ENCODE measurements at places on chromosomes 12 and 14.
A peak's percentile ranks its signal among the peaks of the same experiment; 100 is the strongest.

DNA sequence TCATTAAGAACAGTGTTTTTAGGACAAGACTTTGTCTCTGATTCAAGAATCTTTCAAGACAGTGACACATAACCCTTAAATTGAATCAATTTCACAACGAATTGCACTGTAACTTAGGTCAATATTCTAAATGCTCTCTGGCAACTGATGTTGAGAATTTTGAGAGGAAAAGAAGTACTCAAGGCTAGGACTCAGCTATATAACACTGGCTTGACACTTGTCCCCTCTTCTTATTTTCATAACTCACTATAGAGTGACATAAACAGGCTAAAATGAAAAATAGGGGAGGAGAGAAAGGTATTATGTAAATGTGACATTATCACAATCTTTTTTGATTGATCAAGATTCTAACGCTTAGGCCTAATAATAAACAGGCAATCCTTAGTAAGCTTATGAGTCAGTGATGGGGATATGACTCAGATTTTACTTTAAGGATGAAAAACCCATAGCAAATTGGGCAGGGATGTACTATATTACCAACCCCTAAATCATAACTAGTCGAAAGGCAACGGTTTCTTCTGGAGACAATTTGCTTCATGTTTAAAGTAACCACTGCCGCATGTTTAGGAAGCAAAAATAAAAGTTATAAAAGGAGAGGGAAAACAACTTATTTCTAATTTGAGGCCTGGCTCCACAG lies 10.9 kb downstream of the BTG1 start:
- peak; percentile 79 for DNase-seq

GRCh38 chr12:22332202-22332601 lies 2.3 kb downstream of the ST8SIA1 start:
- DNase-seq = no peak

GRCh38 chr12:105852951-105853350 lies 285.8 kb downstream of the NUAK1 start:
- DNase-seq = no peak

- DNase-seq = no peak
These were observed 1.7 kb downstream of the ACVRL1 start for GRCh38 chr12:51908876-51909592.

- DNase-seq = no peak
These were observed 114.2 kb upstream of the ARHGAP5 start for GRCh38 chr14:31962920-31963319.

DNA sequence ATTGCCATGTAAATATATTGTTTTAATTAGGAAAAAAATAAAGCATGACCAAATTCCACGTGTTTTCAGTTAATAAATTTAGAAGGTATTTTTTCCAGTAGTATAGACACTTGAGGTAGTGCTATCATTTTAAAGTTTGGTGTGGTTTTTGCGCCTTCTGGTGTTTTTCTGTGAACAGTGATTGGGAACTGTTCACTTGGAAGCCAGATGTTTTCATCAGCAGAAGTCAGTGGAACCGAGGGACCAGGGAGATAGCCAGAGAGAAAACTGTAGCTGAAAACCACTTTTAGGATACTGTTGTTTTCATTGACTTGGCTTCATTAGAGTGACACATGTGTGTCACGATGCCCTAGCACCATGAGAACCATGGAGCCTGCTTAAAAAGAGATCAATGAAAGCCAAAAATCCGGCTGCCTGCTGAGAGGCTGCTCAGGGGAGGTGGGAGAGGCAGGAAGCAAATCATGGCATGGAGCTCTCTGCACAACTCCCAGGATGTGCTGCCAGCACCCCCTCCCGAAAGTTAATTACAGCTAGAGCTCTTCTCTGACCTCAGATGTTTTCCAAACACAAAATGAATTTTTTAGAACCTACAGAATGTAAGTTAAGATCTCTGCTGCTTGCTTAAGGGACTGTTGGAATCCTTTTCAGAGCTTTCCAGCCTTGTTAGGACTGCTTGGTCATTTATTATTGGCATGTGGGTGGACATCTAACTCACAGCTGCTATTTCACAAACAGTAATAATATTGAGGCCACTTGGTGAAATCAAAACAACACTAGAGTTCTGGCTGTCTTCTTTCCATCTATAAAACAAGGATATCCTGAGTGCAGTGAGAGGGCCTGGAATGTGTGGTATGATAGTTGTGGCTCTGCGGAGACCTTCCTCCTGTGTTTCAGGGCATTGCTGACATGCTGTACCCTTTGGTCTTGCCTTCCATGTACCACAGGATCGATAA lies 192.3 kb downstream of the ANO4 start:
- DNase-seq = no peak

GRCh38 chr14:94058674-94059138 lies 22.3 kb downstream of the DDX24 start:
- no peak for DNase-seq

DNA sequence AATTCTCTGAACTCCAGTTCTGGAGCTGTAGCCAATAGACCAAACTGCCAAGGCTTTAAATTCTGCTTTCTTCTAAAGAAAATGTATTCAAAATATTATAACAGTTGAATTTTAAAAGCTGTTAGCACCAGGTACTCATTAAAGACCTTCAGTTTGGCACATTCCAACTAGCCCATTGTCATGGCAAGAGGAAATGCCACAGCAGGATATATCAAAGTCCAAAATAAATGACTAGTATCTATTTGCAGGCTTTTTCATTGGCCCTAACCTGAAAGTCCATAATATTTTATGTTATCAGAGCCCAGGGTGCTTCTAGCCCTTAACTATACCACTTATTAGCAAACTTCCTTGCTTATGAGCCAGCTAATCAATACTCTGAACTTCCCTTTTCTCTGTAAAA lies 3.1 kb upstream of the RIC8B start:
- DNase-seq = no peak

- no peak for DNase-seq
These were observed 618 bp upstream of the ANKRD52 start for GRCh38 chr12:56258820-56259183.

DNA sequence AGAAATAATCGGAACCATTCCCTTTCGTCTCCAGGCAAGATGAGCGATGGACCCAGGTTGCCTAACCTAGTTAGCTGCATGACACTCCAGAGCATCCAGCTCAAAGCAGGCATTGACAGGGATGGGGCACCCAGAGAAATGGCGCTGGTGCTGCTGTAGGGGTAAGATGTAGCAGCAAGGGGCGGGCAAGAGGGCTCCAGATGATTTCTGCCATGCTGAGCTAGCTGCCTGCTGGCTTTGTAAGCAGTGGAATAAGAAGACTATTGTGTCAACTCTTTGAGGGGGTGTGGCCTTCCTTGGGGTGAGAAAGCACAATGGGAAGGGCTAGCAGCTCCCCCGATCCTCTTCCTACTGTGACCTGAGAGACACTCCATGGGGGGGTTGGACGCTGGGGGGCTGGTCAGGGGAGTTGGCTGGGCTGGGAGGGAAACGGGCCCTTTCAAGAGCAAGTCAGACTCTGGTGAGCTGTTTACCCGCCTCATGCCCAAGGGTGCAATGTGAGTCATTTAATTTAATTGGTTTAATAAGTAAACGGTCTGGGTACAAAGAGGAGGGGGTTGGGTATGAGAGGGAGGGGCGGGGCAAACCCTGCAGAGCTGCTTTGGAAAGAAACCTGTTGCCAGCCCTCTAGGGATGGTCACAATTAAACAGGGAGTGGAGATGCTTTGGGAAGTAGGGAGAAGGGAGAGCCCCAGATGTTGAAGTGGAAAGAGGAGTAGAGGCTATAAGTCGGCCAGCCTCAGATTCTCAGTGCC lies 50.5 kb downstream of the B4GALNT3 start:
- peak; percentile 53 for DNase-seq

DNA sequence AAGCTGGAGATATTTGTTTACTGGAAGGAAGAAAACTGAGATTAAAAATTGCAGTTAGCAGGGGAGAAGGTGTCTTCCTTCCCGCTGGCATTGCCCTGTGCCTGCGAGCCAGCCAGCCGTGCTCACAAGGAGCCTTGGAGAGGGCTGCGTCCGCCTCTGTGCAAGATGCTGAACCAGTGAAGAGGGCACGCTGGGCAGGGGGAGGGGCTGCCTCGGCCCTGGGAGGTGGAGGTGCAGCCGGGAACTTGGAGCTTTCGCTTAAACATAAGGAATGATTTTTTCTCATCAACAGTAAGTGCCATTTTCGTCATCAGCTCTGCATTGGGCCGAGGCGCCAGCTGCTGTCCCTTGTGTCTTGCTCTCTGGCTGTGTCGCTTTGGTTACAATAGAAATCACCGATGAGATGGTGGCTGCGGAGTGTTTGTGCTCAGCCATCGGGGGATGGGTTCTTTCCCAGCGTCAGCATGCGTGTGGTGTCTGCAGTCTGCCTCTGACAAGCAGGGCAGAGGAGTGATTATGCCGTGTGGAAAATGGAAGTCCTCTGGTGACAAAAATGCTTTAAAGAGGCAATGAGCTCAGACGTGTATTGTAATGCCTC lies 97.3 kb downstream of the ESR2 start:
- peak; percentile 34 for DNase-seq

- no peak for DNase-seq
These were observed 11.6 kb upstream of the SPTB start for GRCh38 chr14:64891173-64891838.

- no peak for DNase-seq
These were observed 24.5 kb downstream of the LRTM2 start for GRCh38 chr12:1844661-1845409.

DNA sequence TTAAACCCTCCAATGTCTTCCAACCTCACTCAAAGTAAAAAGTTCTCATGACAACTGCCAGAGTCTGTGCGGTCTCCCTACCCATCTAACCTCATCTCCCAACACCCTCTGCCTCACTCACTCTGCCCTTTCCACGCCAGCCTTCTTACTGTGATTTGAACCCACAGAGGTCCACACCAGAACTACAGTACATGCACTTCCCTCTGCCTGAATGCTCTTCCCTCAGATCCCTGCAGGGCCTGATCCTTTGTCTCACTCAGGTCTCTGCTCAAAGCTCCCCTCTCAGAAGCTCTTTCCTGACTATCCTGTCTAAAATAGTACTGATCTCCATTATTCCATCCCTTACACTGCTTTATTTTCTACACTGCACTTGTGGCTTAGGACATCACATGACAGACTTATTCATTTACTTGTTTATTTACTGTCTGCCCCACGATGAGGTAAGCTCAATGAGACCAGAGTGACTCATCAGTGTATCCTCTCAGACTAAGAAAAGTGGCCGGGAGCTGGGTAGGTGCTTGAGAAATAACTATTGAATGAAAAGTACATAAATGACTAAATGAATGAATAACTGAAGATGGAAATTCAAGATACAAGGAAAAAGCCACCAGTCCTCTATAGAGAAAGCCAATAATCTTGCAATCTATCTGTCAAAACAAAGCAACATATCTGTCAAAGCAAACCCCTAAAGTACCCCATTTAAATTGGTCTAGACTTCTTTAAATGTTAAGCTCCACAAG lies 17.1 kb downstream of the POMT2 start:
- DNase-seq = peak; percentile 95

GRCh38 chr12:50820177-50820576 lies 22.5 kb upstream of the TMPRSS12 start:
- DNase-seq = no peak

DNA sequence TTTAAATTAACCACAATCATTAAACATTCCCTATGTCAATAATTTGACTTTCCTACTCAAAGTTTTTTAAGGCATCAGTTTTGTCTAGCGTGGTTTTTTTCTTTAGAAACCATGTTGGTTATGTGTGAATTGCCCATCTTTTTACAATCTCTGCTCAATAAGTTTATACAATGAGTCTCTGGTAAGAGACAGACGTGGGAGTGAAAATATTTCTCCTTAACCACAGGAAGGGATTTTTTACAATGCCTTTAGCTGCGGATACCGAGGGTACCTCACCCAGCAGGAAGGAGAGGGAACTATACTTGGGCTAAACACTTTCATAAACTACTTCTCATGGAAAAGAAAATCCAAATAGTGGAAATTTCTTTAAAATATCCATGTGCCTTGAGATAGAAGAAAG lies 191.4 kb upstream of the BCL2L14 start:
- DNase-seq = peak; percentile 67

DNA sequence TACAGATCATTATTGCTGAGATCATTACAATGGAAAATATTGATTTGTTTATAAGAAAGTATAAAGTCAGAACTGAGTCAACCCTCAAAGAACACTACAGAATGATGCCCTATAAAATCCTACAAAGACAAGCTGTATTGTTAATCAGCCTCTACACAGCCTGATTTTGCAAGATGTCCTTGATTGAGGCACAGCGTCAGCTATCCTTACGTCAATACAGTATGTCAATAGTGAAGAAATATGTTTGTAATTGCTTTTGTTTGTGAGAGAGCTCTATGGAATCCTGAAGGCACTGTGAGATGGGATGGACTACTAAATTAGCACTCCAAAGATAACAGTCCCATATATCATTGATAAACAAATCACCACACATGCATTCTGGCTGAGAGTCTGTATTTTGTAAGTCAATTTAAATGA lies 70.7 kb downstream of the RASSF9 start:
- DNase-seq = no peak

DNA sequence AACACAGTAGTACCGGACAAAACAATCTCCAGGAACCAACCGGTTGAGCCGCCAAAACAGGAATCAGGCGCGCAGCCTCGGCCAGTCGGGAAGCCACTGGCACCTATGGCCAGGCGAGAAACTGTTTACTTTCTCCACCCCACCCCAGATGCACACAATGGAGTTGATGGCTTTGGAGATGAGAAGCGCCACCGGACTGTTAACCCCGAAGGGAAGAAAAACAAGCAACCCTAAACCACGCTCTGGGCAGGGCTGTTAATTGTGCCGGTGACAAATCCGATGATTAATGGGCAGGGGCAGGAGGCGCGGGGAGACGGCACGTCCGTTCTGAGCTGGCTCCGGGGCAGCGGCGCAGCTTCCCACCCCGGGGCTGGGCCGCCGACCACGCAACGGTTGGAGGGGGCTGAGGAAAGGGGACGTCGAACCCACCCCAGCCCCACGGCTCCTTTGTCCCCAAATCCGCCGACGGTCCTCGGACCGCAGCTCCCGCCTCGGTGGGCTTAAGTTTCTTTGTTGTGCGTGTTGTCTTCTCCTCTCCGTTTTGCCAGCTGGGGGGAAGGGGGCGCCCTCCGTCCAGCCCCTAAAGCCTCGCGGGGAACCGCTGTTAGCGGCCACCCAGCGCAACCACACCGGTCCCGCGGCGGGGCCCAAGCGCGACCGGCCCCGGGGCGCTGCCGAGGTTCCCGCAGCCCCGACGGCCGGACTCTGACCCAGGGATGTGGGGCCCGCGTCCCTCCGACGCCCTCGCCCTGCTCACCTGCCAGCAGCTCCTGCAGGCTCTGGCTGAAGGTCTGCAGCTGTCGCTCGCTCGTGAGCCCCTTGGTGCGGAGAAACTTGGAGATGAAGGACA lies 790 bp downstream of the BTG1 start:
- peak; percentile 64 for DNase-seq

GRCh38 chr12:115227137-115227615 lies 543.2 kb upstream of the TBX3 start:
- DNase-seq = peak; percentile 95

GRCh38 chr14:26761532-26761931 lies 163.7 kb upstream of the NOVA1 start:
- no peak for DNase-seq

- DNase-seq = no peak
These were observed 115.5 kb downstream of the DHRS2 start for GRCh38 chr14:23751616-23752015.

GRCh38 chr12:85747941-85748495 lies 88.2 kb downstream of the RASSF9 start:
- DNase-seq = no peak
